Activated T-helper 9 cell treated with anti-CD3 and anti-CD28 coated beads, Interleukin-2, amount 50 U/mL, for 16 hours (primary cell): ENCODE measurements at places on chromosomes 4 and X.

DNA sequence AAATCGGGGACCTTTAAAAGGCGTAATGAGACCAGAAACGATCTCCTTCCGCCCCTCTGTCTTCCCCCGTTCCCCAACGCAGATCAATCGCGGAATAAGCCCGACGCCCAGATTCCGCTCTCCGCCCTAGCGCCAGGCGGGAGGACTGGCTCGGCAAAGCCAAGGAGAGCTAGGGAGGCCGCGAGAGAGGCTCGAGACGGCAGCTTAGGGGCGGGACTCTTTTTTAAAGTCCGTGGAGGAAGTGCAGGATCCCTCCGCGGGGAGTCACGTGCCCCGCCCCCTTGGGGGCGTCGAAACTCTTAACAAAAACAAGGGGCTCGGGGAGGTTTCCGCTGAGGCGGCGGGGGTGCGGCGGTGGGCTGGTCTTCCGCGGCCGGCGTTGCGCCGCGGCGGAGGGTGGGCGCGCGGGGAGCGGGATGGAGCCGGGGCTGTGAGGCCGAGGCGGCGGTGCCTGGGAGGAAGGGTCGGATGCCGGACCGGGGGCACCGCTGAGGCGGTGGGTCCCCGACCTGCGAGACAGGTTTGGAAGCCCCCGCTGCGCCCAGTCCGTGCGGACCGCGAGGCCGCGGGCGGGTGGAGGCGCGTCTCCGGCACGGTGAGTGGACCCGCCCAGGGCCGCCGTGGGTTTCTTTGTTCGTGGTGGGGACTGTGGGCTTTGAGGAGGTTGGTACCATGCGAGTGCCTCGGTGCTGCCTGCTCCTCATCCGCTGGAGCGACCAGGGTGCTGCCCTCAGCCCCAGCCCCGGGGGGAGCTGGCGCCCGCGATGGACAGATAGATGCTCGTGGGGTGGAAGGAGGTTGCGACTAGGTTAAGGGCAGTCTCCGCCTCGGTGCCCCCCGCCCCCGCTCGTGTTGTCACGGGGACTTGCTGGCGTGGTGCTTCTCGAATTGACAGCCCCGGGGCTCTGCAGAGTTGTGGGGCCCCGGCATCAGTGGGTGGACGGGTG, at the start of gene CCNG2:
Gene CCNG2 (plus strand): TSS at position 296 of the 947 bp plus-strand sequence. CDS start 1,326 bp downstream, outside the sequence.
- DNase-seq, result peak; percentile 69

- DNase-seq, result no peak
Measured at GRCh38 chrX:41863343-41864203, 59.8 kb downstream of the CASK start.

GRCh38 chr4:98566361-98567008, 91.9 kb downstream of the TSPAN5 start:
- DNase-seq, result no peak

- no peak for DNase-seq
Measured at GRCh38 chrX:13688384-13688957, 457 bp upstream of the RAB9A start.
